Fibroblast of skin of right quadriceps (primary cell): ENCODE measurements at places on chromosomes 12 and 14.

DNA sequence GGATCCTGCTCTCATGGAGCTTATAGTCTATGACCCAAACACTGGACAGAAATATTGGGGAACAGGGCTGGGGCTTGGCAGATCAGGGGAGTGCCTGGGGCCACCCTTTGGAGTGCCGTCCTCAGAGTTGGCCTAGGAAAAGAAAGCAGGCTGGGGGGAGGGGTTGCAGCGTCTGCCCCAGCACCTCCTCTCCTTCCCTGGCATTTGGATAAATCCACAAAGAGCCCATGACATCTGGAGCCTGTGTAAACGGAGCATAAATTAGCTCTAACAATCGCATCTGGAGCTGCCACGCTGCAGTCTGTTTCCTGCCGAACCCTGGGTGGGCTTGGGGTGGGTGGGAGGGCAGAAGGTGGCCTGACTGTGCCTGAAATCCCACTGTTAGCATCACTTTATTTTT, 63.8 kb downstream of the MVK start:
- no peak for DNase-seq

DNA sequence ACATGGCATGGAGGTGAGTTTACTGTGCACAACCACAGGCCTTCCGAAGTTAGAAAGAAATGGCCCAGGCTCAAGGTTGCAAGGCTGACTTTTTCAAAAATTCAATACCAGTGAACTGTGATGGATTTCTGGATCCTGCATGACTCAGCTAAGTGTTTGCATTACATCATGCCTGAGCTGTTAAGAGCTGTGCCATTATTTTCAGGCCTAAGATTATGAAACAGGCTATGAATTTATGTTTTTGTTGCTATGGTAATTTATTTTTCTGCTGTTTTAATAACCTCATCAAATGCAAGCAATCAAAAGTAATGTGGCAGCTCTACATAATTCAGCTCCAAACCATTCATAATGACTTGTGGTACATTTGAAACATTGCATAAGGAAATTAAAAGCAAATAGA, 457.7 kb upstream of the TMEM132C start:
- DNase-seq, result peak; percentile 85

GRCh38 chr12:20257311-20257710, 111.0 kb upstream of the PDE3A start:
- no peak for DNase-seq

- no peak for DNase-seq
These were observed 112.3 kb upstream of the C14orf180 start for GRCh38 chr14:104467236-104467635.

DNA sequence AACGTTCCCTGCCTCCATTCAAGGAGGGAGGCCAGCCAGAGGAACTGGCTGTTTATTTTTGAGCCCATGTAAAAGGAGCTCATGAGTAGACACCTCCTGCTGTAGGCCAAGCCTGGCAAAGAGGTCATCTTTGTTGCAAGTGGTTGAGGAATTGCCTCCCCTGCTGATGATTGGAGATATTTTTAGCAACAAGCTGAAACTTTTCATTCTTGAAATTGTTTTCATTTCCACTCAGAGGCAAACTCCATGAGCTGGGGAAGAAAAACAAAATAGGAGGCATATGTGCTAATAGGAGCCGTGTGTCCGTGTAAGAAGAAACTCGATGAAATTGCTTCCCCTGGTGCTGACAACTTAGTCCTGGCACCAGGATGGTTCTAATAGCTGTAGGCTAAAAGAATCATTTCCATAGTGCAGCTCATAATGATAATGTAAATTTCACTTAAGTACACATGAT, 440.1 kb upstream of the FAR2 start:
- peak; percentile 90 for DNase-seq

DNA sequence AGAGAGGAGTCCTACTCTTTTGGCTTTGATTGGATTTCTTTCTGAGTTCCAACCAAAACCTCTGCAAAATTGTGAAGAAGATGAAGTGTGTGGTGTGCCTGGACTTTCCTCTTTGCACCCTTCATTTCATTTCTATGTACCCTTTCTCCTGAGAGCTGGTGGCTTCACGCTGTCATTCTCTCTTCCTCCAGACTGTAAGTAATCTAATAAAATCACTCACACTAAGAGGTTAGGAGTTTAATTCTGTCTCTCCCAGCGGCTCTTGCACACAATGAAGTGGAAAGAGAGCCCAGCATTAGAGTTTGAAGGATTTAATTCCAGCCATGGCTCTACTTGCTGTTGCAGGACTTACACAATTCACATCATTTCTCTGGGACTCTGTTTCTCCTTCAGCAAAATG, 37.8 kb upstream of the CRADD start:
- DNase-seq, result no peak

DNA sequence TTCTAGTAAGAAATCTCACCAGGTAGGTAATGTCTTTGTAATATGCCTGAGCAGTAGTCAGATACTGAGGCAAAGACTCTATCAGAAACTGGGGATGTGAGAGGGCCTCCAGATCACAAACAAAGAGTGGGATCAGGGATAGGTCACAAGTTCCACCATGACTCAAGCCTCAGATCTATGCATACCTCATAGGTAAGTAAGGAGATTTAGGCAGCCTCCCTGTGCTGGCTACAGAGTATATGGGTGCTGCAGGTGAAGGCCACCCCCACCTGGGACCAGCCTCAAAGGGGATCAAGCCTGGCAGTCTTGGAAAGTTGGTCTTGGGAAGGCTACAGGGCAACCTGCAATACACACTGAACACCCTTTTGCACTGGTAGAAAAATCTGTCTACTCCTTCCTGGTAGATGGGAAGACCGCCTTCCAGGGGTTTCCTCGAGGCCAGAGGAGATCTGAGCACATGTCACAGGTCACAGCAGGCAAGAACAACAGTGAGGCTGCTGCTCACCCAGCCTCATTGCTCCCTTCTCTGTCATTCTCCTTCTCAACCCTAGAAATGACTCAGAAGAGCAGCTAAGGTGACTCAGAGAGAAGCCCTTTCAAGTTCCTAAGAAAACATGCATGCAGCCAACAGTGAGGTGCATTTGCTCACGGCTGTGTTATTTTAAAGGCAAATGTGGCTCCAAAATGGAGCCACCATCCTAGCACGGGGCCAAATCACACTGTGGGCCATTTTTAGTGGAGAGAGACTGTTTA, 143.4 kb upstream of the CDKN3 start:
- DNase-seq, result peak; percentile 83

DNA sequence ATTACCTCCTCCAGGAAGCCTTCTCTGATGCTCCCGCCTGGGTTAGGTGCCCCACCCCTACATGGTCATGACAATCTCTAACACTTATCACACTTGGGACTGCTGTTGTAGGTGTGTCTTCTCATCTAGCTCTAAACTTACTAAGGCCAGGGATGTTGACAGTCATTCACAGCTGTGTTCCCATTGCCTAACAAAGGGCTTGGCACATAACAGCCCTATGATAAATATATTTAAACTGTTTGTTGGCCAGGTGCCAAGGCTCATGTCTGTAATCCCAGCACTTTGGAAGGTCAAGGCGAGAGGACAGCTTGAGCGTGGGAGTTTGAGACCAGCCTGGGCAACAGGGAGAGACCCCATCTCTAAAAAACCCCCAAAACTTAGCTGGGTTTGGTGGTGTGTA, 98.8 kb upstream of the RGS6 start:
- no peak for DNase-seq

DNA sequence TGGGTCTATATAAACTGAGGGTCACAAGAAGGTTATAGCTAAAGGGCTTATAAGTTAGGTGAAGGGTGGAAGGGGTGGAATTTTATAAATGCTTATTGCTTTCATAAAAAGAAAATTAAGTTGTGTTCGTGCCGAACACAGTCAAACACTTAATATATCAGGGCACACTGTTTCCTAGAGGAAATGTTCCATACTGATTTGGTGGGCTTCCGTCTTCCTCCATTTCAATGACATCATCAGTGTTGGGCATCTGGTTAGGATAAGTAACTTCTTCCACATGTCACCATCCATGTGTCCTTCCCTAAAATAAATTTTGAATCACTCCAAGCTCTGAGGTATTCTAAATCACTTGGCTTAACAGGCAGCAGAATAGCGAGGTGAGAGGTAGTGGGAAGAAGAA, 466.4 kb downstream of the MED13L start:
- DNase-seq, result no peak

DNA sequence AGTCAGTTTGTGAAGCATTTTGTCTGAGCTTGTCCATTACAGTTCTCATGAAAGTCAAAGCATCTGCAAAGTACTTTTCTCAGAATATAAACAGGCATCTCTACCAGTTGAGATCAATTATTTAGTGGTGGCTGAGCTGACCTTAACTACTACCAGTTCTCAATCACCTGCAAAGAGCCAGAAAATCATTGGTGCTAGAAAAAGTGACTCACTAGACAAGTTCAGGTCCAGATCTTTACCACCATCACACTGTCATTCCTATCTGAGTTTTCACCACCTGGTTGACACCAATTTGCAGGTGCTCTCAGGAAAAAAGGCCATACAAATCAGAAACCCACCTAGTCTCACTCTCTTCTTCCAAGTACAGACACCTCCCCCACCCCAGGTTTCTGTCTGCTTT, 33.3 kb downstream of the ITPR2 start:
- no peak for DNase-seq

- no peak for DNase-seq
These were observed 29.7 kb downstream of the TMCC3 start for GRCh38 chr12:94620621-94621020.

GRCh38 chr12:90896164-90896563, 58.8 kb downstream of the CCER1 start:
- DNase-seq, result peak; percentile 95

DNA sequence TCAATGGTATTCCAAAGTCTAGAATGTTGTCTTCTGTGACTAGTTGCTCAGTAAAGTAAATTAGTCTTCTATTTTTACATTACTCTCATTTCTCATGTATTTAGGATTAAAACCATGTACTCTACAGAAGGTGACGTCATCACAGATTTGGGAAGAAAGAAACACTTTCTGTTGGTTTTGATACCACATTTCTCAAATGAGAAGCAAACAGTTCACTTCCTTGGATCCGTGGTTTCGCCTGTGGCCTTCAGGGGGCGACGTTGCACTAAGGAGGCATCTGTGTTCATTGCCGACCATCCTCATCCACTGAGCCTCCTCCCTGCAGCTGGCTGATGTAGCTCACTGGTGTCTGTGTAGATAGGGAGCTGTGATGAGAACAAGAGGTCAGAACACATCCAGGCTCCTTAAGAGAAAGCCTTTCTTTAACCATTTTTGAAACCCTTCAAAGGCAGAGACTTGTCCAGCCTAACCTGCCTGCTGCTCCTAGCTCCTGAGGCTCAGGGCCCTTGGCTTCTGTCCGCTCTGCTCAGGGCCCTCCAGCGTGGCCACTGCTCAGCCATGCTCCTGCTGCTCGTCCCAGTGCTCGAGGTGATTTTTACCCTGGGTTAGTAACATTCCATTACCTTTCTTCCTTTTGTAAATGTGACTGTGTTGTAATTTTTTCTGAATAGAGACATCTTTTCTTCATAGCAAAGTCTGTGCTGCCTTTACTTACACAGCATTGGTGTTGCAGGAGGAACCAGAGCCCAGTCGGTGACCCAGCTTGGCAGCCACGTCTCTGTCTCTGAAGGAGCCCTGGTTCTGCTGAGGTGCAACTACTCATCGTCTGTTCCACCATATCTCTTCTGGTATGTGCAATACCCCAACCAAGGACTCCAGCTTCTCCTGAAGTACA, 220.6 kb upstream of the OR4E1 start:
- no peak for DNase-seq
